ENCODE measurements at places on chromosomes 3 and 15. TPM values are rescaled to one million over a fixed set of nuclear protein-coding genes. Genes with fewer than 3 reads are reported as not detected.

- DNase-seq = no peak
Observed at GRCh38 chr3:53792866-53793265, 53.4 kb downstream of the CHDH start.

DNA sequence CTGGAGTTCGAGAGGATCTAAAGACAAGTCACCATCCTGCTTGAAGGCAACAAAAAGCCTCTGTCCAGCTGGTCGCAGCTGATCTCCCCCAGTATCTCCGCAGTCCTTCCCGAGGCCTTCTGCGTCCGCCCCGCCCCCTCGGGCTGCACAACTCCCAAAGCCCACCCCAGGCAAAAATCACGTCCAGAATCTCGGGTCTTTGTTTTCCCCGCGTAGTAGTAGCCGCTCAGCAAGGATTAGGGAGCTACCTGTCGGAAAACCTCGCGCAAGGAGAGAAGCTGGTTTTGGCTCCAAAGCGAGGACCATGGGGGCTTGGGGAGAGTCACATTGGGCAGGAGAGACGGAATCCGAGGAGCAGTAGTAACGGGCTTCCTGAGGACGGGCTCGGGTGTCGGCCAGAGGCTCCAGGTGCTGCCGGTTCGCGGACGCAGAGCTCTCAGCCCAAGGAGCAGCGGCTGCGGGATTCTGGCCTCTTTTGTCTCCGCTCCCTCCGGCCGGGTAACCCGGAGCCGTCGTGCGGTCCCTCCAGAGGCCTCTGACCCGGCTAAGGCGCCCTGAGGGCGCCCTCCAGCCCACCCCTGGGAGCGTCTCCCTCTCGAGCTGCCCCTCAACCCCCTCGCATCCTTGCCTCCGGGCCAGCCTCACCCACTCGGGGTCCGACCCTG lies 401 bp downstream of the ZSCAN29 start:
- no peak for DNase-seq

UPK1B gene
- not detected for polyA plus RNA-seq

DNA sequence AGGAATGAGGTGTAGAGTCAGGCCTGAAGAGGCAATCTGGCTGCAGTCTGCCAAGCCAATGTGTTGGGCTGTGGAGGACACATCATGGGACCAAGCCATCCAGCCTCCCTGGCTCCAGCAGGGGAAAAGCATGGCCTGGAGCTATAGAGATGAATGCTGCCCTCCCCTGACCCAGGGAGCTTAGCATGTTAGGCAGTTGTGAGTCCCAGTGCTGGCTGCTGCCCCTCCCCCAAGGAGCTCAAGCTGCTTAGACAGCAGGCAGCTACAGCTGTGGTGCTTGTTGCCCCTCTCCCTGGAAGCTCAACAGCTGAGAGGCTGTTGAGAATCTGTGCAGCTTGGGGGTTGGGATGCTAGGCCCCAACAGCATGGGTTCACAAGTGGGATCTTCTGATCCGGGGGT lies 85.6 kb upstream of the DNAJC19 start:
- no peak for DNase-seq

DNA sequence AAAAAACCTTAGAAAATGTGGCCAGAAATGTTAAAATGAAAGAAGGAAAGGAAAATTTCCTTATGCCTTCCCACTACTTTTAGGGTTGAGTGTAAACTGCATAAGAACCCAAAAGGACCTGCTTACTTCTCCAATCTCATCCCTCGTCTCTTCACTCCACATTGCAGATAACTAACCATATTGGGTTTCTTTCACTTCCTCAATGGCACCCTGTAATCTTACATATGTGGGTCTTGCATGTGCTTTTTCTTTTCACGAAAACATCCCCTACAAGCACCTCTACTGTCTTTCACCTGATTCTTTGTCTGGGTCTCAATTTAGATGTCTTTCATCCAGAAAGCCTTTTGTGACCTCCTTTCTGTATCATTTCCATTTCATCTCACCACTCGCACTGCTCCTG lies 23.1 kb downstream of the EOMES start:
- DNase-seq = no peak

GRCh38 chr15:31278544-31279220 lies 48.0 kb upstream of the KLF13 start:
- no peak for DNase-seq

DNA sequence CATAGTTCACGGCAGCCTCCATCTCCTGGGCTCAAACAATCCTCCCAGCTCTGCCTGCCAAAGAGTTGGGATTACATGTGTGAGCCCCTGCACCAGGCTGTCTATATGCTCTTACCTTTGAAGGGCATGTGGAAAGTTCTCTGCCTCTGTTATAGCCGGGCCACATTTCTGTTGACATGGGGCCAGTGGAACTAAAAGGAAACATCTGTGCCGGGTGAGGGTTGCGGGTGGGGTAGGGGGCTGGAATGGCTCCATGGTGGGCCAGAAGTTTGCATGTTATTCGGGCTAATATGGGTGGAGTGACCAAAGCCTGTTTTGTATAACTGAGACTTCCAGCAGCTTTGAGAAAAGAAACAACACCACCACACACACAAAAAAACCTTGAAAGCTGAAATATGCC lies 8.3 kb upstream of the CLEC3B start:
- DNase-seq = no peak

FANCI gene
- polyA plus RNA-seq = 2.6 TPM

TM4SF4 gene
- polyA plus RNA-seq = not detected

DNA sequence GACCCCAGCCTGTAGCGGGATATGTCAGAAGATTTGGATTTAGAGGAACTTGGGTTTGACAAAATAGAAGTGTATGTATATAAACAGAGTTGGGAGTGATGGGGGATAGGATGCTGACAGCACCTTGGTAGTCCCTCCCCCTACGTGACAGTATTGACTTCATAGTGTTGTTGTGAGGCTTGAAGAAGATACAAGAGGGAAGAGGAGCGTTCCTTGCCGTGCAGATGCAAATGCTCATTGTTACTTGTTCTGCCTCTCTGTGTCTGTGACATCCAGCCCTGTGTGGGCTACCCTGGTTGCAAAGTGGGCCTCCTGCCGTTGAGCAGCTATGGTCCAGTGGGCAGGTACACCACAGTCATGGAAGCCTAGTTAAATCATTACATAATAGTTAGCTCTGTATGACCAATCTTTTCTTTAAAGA lies 45.0 kb downstream of the SMAD3 start:
- DNase-seq = no peak

RTP1 gene
- not detected for polyA plus RNA-seq

SLC15A2 gene
- 0.37 TPM for polyA plus RNA-seq

DNA sequence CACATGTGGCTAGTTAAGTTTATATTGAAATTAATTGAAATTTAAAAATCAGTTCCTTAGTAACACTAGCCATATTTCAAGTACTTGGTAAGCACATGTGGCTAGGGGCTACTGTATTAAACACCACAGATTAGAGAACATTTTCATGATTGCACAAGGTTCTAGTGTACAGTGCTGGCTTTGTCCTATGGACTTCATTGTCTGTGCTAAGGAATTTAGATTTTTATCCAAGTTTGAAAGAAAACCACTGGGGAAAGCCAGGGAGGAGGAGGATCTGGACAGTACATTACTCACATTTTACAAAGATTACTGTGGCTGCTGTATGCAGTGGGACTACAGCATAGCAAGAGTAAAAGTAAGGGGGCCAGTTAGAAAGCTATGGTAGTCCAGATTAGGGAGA lies 13.9 kb downstream of the STAC start:
- DNase-seq = no peak

DNA sequence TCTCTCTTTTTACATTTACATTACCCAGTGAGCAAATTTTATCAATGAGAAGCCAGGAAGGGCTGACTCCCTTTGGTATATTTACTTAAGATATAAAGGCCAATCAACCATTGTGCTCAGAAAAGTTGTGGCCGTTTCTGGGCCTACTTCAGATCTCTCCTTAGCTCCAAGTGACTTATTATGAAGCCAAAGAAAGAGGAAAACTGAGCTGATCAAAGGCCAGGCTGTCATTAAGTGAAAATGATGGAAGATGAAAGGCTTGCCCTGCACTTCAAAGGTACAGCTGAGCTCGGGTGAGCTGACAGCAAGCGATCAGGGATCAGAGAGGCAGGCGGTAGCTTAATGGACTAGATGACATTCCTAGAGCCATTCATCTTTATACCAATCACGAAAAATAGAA lies 24.8 kb downstream of the VGLL4 start:
- no peak for DNase-seq

SPSB4 gene
- polyA plus RNA-seq = not detected

DNA sequence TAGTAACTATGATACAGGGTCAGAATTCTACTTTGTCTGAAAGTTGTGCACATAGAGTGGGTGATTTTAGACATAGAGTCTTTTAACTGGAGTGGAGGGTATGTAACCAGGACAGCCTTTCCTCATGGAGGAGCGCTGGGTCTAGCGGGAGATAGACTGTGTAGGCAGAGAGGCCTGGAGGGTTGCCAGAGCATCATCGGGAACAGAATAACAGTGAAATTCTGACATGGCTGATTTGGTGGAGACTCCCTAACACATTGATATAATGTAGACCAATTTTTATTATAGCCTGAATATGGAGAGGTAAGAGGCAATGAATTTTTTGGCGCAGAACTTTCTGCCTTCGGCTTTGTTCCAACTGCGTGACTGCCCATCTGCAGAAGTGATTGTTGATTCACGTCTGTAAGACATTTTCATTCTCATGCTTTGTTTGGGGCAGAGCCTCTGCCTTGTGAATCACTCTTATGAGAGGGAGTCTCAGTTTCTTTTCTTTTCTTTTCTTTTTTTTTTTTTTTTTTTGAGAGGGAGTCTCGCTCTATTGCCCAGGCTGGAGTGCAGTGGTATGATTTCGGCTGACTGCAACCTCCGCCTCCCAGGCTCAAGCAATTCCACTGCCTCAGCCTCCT lies 16.0 kb downstream of the LPP start:
- DNase-seq = no peak

DNA sequence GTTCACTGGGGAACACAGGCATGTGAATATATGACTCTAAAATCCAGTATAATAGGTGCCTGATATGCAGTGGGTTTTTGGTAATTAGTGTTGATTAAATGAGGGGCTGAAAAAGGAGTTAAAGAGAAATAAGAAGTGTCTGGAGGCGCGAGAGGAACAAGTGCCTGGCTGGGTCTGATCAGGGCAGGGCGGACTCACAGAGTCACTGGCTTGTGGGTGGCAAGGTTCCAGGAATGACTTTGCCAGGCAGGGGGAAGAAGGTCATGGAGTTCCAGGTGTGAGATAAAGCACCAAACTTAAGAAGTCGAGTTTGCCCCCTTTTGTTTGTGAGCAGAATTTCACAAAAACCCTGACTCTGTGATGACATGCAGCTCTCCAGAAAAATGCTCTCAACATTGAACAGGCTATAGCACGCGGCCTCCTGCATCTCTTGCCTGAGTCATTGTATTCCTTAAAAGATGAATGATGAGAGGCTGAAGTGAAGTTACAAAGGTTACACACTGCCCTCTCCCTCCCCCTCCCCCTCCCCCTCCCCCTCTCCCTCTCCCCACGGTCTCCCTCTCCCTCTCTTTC lies 63.0 kb upstream of the LMCD1 start:
- DNase-seq = no peak

DNA sequence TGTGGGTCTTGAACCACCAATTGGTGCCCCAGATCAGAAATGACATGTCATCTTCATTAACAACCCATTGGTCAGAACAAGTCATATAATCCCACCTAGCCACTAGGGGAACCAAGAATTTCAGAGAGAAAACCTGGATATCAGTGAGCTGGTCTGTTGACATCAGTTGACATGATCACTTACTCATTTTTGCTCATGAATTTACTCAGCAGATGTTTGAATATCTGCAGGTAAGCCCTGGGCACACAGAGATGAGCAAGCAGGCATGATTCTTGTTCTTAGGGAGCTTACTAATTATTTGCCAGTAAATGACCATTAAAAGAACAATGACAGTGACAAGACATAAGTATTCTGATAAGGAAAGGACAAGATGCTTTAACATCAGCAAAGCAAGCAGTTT lies 64.3 kb upstream of the PLCL2 start:
- no peak for DNase-seq

DNA sequence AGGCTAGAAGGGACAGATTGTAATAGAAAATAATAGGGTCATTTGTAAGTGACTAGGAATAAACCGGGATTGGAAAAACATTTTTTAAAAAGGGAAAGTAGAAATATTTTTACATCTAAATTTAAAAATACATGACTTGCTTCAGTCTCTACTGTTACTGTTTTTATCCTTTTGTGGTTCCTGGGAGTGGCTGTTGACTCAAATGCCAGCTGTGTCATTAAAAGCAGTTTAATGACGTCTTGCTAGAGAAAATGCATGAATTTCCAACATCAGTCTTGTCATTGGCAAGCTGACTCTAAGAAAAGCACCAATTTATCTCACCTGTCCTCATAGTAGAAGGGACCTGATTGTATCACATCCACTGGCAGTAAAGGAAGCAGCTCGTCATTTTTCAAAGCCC lies 16.7 kb upstream of the LCMT2 start:
- DNase-seq = no peak

DNA sequence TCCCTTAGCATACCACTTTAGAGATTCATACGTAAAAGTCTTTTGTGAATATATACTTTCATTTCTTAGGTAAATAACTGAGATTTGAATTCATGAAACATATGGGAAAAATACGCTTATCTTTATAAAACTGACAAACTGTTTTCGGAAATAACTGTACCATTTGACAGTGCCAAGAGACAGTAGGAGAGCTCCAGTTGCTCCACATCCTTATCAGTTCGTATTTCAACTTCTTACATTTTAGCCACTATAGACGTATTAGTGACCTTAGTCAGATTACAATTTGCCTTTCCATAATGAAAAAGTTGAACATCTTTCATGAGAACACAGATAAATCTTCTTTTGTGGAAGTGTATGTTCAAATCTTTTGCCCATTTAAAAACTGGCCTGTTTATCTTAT lies 133.5 kb downstream of the NR2E3 start:
- no peak for DNase-seq

- no peak for DNase-seq
Observed at GRCh38 chr3:153171256-153171655, 9.2 kb downstream of the RAP2B start.

UBAP1L gene
- not detected for polyA plus RNA-seq

DNA sequence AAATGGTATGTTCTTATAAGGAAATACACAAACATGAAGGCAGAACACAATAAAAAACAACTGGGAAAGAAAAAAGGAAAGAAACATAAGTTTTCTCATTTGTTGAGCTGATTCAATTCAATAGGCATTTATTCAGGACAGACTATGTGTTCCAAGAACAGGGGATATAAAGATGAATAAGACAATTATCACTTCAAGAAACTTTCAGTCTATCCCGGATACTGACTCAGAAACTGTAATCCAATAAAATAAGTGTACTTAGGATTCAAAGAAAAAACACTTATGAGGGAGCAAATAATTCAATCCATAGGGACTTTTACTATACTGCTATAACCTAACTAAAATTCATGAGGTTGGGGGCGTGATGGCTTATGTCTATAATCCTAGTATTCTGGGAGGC lies 3.5 kb upstream of the POPDC2 start:
- no peak for DNase-seq

CHRNA7 gene
- 1.2 TPM for polyA plus RNA-seq

DNA sequence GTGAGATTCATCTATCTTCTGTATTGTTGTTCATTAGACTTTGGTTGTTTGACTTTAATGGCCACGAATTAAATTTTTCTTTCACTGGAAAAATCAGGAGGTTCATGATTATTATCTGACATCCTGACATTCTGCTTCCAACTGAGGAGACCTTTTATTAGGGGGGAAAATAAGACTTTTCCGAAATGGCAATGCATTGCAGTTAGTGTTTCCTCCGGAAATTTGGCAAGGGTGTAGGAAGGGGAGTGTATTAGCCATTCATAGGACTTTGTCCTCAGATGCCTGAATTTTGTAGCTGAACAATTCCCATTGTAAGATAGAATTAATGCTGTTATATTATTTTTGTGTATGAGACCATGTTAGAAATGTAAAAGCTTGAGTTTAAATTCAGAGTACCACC lies 450.6 kb upstream of the TGFBR2 start:
- no peak for DNase-seq

DYNLT2B gene
- 2.7 TPM for polyA plus RNA-seq

Data from CD14-positive monocyte (primary cell).